ENCODE measurements at places on chromosomes 5 and 9.

- no peak for DNase-seq
These were observed 141.1 kb upstream of the OR13F1 start for GRCh38 chr9:104362912-104363472.

GRCh38 chr5:175214152-175214551 is 229.8 kb downstream of the DRD1 start:
- DNase-seq, result no peak

DNA sequence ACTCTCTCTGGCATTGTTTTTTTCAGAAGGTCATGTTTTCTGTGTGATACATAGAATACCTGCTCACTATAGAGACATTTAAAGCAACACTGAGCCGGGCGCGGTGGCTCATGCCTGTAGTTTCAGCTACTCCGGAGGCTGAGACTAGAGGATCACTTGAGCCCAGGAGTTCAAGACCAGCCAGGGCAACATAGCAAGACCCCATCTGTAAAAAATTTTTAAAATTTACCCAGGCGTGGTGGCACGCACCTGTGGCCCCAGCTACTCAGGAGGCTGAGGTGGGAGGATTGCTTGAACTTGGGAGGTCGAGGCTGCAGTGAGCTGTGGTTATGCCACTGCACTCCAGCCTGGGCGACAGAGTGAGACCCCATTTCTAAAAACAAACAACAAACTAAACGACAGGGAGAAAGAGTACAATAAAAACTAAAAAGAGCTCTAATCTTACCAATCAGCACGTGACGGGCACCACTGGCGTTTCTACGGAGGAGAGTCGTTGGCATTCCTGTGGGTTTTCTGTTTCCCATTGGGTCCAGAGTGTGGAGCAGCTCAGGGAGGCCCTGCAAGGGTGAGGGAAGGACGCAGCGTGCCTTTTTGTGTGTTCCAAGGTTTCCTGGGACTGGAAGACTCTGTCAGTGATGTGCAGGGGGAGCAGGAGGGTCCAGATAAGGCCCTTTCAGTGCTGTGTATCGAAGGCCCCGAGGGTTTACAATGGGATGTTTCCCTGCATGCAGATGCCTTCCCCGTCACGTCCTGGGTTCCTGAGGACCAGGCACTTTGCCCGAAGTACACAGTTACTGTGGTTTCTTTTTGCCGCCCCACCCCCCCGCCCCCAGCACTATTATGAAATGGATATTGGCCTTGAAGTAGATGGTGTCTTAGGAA is 7.2 kb upstream of the RNU6ATAC start:
- DNase-seq, result no peak

DNA sequence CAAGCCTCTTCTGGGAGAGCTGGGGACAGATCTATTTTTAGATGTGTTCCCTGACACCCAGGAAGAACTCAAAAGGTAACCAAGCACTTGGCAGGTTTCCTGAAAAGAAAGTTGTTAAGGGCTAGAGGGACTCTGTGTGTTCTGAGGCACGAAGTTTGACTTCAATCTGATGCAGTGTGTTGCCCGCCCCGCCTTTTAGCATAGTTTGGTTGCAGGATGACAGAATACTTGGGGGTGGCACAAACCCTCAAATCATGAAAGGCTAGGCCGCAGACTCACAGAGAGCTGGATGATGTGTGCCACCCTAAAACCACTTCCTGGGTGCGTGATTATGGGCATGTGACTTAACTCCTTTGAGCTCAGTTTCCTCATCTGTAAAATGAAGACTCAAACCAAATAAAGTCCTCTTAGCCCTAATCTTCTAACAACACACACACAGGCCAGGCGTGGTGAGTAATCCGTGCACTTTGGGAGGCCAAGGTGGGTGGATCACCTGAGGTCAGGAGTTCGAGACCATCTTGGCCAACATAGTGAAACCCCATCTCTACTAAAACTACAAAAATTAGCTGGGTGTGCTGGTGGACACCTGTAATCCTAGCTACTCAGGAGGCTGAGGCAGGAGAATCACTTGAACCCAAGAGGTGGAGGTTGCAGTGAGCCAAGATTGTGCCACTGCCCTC is 12.8 kb upstream of the NDFIP1 start:
- peak; percentile 67 for DNase-seq

- DNase-seq, result no peak
These were observed 74.1 kb downstream of the SERINC5 start for GRCh38 chr5:80181618-80182211.

DNA sequence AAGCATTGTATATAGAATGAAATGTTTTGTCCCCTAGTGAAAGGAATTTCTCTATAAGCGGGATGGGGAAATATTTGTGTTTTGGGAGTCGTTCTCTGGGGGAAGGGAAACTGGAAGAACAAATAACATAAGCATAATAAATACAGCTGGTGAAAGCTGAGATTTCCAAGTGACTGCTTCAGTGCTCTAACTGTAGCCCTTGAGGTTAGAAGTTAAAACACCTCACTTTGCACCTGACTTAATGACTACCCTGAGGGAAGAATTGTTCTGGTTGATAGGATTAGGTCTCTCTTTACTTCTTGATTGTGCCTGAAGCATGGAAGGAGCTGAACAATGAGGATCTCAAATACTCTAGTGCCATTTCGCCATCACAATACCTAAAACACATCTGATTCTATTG is 307.4 kb downstream of the MAN2A1 start:
- DNase-seq, result no peak

- no peak for DNase-seq
These were observed 195.7 kb downstream of the AOPEP start for GRCh38 chr9:94922098-94922607.

DNA sequence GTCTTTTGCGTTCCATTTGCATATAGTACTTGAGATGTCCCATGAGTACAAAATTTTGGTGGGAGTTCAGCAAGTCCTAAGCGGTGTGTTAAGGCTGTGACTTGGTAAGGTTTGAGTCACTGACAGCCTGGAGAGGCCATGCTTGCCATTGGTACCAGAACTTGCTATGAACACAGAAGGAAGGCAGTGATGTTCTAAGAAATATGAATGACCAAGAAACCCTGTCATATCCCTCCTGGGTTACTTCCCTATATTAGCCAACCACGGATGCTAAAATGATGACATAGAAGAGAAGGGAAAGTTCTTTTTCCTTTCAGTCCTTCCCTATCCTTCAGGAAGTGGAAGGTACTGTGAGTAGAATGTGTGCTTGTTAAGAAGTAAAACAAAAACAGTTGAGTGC is 136.7 kb downstream of the GCNT1 start:
- no peak for DNase-seq

GRCh38 chr9:116873491-116873890 is 186.4 kb downstream of the TRIM32 start:
- DNase-seq, result no peak

GRCh38 chr9:120659209-120659608 is 55.1 kb downstream of the MEGF9 start:
- no peak for DNase-seq

GRCh38 chr5:156758011-156758791 is 91.9 kb upstream of the PPP1R2B start:
- DNase-seq, result no peak

- DNase-seq, result no peak
These were observed 77.9 kb downstream of the ANXA1 start for GRCh38 chr9:73229543-73229942.

- no peak for DNase-seq
These were observed 51.0 kb upstream of the LIFR start for GRCh38 chr5:38607396-38607795.

DNA sequence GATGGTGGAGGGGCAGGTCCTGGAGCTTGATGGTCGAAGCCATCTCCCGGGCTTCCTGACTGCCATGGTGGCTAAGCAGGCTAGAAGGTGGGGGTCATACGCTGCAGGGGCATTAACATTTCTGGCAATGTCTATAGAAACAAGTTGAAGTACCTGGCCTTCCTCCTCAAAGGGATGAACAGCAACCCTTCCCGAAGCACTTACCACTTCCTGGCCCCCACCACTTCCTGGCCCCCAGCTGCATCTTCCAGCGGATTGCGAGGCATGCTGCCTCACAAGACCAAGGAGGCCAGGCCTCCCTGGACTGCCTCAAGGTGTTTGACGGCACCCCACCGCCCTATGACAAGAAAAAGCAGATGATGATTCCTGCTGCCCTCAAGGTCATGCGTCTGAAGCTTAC is 97.0 kb upstream of the MOCS2 start:
- DNase-seq, result no peak

DNA sequence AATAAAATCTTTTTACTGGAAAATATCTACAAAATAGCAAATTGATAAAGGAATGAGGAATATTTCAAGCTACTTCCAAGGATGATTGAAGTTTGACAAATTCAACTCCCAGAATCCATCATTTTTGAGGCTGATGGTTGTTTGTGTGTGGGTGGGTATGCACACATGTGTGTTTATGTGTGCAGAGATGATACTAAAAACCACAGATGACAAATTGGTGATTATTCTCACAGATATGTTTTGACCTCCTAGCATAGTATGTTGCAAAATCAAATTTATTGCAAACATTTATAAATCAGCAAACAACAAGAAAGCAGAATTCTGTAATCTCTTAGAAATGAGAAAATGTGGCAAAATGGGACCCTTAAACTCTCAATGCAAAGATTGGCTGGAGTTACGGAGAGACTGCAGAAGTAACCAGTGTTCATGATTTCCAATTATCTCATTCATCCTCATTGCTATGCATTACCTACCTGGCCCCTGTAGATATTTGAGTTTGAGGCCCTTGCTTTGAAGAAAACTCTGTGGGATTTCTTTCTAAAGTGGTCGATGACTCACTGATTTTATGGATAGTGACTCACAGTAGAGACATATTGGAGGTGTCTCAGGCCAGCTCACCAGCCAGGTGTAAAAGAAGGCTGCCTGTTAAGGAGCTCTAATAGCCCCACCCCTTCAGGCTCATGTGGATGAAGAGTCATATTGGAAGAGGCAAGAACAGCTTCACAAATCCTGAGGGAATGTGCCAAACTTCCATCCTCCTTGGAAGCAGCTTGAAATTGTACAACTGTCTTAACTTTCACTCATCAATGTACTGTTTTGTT is 44.6 kb upstream of the TMC1 start:
- peak; percentile 18 for DNase-seq

GRCh38 chr9:75461183-75461582 is 372.9 kb downstream of the OSTF1 start:
- no peak for DNase-seq

DNA sequence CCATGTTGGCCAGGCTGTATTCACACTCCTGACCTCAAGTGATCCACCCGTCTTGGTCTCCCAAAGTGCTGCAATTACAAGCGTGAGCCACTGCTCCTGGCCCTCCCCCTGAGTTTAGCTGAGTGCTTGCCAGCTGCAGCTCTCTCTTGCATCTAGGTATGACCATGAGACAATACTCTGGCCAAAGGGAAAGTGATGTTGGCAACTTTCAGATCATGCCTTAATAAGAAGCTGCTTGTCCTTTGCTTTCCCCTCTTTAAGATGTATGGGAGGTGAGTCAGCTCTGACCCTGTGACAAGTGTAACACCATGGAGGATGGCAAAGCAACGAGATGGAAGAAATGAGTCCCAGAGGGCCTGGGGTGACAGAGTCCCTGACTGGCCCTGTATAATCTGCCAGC is 18.7 kb upstream of the DCAF12 start:
- DNase-seq, result no peak

- no peak for DNase-seq
These were observed 191.2 kb downstream of the PIK3R1 start for GRCh38 chr5:68406767-68407241.

Measured in stimulated activated CD4-positive, alpha-beta T cell treated with anti-CD3 and anti-CD28 coated beads, Interleukin-12 subunit alpha, Interleukin-12 subunit beta, amount 100 ng/mL, for 4 hours (primary cell).